ENCODE measurements at places on chromosomes 6 and 20.

DNA sequence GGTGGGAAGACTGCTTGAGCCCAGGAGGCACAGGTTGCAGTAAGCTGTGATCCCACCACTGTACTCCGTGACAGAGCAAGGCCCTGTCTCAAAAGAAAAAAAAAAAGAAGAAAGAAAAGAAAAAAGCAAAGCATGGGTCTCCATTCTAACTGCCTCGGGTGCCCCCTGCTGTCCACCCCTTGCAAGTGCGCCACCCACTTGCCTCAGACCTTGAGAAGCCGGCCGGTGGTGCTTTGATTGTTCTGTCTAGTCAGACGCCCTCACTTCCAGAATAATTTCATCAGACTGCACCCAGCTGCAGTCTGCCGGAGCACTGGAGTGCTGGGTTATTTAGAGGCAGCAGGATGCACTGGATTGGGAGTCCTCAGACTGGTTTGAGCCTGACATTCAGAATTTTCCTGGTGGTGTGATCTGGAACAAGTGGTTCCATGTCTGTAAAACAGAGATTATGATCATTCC is 17.6 kb upstream of the TM9SF4 start:
- peak; percentile 72 for DNase-seq

DNA sequence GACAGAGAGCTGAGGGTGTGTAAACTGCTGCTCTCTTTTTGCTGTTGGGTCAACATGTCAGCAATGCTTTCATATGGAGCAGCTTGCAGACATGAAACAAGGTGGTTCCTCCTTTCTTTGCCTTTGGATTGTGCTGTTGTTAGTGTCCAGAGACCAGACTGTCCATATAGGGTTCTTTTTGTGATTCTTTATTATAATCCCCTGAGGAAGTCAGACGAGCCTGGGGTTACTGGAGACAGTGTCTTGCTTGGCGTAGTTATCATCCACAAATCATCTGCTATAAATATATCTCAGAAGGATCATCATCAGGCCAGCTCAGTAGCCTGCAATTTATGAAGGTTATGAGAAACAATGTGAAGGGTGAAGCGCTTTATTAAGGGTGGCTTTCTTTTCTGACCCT is 2.3 kb upstream of the ADGRB3 start:
- no peak for DNase-seq

DNA sequence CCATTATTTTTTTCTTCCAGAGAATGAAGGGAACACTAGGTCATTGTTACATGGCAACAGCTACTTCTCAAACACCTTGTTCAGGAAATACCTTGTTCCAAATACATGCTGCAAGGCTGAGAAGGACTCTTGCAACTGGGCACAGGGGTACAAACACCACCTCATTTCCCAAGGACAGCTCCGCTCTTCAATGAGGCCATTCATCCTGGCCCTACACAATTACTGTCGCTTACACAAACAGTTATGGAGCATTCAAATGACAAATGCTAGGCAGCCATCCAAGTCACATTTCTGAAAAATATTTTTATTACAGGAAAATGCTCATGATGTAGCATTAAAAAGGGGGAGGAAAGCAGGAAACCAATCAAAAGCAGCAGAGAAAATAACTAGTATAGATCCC is 611.9 kb downstream of the DHX35 start:
- no peak for DNase-seq

- DNase-seq: peak; percentile 42
Observed at GRCh38 chr6:108714766-108715414, 133.3 kb upstream of the ARMC2 start.

GRCh38 chr6:7249946-7250643 is 62.9 kb downstream of the SSR1 start:
- DNase-seq: peak; percentile 59

- no peak for DNase-seq
Observed at GRCh38 chr6:8507286-8507685, 71.9 kb upstream of the SLC35B3 start.

DNA sequence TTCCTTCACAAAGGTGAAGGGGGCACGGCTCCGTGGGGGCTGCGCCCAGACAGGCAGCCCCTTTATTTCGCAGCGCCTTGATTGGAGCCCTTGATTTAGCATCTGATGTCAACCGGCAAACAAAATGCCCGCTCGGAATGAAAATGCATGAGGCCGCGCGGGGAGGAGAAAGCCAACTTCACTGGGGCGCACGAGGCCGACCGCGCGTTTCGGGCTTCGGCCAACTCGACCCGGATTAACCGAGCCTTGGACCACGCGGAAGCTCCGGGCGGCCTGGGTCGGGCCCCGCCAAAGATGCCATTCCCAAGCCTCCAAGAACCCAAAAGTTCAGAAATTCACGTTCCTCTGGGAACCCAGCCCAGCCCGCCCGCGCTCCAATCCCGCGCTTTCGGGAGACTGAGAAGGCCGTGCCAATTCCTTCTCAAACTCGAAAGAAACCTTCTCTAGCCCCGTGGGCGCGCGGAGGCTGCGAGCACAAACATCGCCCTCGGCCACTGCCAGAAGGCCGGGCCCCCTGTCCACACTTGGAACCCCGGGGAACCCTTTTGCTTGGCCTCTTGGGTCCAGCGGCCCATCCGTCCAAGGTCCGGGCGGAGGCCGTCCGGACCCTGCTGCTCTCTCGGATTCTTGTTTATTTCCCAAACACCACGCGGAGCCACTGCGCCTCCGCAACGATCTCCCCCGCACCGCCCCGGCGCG is 879 bp upstream of the INSM1 start:
- no peak for DNase-seq
